ENCODE measurements at places on chromosomes 13 and 19. TPM values are rescaled to one million over a fixed set of nuclear protein-coding genes. Genes with fewer than 3 reads are reported as not detected.
A peak's percentile ranks its signal among the peaks of the same experiment; 100 is the strongest.

The ERICH4 gene
- not detected for polyA plus RNA-seq

GRCh38 chr13:21014502-21015170, 46.8 kb downstream of the LATS2 start:
- DNase-seq = peak; percentile 74

The URAD gene
- not detected for polyA plus RNA-seq

DNA sequence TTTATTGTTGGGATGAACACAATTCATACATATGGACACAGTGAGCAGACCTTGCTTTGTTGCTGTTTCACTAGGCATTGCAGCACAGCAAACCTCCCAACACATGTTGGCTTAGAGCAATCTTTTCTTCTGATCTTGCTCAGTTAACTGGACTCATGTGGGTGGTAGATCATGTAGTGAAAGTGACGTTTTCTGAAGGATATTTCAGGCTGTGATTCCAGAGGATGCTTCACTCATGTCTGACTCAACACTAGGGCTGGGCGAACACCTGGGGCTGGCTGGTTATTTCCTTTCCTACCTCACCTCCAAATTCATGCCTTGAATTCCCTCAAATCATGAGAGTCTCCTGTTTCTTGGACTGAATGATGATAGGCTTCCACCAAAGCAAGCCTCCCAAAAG, 14.3 kb upstream of the LGALS13 start:
- no peak for DNase-seq

DNA sequence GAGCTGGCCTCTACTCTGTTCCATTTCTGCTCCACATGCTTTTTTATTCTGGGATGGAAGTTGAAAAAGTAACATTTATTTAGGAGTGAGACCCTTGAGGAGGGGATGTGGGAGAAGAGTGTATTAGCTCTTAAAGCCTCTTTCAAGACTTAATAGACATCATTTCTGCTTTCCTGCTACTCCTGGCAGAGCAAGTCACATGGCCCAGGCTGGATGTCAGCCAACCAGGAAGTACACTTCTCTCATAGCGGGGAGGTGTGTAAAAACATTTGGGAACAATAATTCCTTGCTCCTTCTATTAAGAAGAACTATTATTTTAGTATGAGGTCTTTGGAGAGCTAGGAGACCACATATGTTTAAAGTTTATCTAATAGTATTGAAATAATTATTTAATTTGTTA, 40.6 kb upstream of the FAM216B start:
- no peak for DNase-seq

DNA sequence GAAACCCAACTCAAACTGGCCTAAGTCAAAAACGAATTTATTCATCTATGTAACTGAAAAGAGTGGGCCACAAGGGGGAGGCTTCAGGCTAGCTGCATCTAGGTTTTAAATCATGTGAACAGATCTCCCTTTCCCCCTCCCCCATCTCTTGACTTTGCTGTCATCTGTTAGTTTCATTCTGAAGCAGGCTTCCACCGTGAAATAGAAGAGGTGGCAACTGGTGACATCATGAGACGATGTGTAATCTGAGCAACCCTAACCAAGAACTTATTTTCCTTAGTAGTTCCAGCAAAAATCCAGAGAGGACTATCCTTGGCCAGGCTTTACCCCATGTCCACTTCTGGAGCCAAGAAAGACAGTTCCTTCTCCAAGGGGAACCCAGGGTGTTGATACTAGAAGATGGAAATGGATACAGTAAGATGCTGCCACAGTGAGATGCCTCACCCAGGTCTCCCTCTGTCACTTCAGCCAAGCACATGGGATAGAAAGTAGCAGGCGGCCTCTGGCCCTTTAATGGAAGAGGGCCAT, 9.4 kb downstream of the SAMD4B start:
- DNase-seq = no peak

DNA sequence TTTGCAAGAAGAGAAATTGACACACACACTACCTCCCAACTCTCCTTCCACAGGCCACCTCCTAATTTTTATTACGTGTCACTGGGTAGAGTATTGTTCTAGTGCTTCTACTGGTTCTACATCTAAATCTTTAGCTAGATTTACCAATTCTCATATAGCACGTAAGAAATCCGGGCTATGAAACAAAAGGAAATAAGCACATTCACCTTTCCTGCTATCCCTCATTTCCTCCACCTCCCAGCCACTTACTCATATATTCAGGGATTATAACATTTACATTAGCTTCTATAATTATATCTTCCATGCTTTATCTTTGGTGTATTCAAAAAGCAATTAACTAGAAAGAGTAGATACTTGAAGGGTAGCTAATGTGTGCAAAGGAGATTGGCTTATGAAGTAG, 39.7 kb downstream of the USP12 start:
- DNase-seq = no peak
